ENCODE measurements at places on chromosomes 11 and 22.
A peak's percentile ranks its signal among the peaks of the same experiment; 100 is the strongest.

- peak; percentile 41 for DNase-seq
Observed at GRCh38 chr11:61923166-61924063, 6.0 kb upstream of the RAB3IL1 start.

DNA sequence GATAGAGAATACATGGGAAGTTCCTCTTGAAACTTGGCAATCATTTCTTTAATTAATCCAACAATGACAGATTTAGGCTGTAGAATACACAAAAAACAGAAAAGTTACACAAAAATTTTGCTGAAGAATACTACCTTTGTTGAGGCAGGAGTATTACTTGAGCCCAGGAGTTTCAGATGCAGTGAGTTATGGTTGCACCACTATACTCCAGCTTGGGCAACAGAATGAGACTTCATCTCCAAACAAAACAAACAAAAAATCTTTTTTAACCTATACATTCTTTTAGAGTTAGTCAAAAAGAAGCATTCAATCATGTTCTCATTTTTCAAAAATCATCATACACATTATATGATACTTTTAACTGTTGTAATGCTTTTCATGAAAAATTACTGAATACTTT lies 22.1 kb downstream of the UEVLD start:
- DNase-seq, result no peak

DNA sequence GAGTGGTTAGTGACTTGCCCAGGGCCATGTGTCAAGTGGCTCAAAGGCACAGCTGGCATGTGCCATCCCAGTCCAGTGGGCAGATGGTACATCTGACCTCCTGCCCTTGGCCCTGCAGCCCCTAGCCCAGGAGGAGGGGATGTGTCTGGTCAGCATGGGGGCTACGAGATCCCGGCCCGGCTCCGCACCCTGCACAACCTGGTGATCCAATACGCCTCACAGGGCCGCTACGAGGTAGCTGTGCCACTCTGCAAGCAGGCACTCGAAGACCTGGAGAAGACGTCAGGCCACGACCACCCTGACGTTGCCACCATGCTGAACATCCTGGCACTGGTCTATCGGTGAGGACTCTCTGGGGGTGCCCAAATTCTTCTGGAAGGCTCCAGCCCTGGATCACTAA lies 5.7 kb upstream of the RAB1B start:
- DNase-seq, result no peak

- DNase-seq, result no peak
Observed at GRCh38 chr11:1782031-1782590, 18.4 kb upstream of the CTSD start.

DNA sequence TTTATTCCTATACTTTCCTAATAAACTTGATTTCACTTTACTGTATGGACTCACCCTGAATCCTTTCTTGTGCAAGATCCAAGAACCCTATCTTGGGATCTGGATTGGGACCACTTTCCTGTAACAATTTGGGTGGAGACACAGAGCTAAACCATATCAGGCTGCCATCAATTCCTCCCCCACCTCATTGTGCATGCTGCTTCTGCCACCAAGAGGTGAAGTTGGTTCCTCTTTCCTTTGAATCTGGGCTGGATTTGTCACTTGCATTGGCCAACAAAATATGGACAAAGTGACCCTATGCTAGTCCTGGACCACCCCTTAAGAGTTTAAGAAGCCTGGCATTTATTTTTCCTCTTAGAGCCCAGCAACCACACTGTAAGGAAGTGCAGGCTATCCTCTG lies 39.4 kb upstream of the CEP295 start:
- DNase-seq, result peak; percentile 23

DNA sequence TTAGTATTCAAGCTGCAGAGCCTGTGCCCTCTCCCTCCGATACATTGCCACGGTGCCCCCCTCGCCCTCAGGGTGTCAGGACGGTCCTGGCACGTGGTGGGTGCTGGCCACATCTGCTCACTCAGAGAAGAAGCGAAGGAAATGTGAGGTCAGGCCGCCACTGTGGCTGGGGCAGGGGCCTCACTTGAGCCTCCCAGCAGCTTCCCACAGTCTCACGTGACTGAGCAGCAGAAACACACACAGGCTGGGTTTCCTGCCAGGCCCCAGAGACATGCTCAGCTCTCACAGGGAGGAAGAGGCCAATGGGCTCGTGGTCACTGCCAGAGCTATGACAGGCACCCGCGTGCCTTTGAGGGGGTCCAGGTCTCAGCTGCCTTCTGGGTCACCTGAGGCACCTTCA lies 37.9 kb upstream of the PRR5 start:
- DNase-seq, result peak; percentile 77

- no peak for DNase-seq
Observed at GRCh38 chr11:123188508-123189165, 6.4 kb downstream of the CLMP start.

DNA sequence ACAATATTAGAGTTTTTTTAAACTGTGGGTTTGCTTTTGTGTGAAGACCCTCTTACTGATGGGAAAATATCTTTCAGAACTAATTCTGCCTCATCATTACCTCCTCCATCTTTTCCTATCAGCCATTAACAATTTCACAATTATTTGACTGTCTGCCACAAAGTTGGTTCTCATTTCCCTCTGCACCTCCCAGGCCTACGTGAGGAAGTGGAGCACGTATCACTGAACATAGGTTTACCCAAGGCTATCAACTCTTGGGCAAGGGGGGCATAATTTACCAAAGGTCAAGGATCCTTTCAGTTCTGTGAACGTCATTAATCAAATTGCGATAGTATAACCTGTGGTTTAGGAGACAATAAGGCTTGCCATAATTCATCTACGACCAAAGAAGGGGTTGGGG lies 60.0 kb downstream of the LIF start:
- no peak for DNase-seq

- DNase-seq, result peak; percentile 55
Observed at GRCh38 chr22:36369922-36370791, 17.6 kb downstream of the MYH9 start.

- peak; percentile 73 for DNase-seq
Observed at GRCh38 chr11:59429924-59430516, 3.8 kb upstream of the OR5A2 start.

DNA sequence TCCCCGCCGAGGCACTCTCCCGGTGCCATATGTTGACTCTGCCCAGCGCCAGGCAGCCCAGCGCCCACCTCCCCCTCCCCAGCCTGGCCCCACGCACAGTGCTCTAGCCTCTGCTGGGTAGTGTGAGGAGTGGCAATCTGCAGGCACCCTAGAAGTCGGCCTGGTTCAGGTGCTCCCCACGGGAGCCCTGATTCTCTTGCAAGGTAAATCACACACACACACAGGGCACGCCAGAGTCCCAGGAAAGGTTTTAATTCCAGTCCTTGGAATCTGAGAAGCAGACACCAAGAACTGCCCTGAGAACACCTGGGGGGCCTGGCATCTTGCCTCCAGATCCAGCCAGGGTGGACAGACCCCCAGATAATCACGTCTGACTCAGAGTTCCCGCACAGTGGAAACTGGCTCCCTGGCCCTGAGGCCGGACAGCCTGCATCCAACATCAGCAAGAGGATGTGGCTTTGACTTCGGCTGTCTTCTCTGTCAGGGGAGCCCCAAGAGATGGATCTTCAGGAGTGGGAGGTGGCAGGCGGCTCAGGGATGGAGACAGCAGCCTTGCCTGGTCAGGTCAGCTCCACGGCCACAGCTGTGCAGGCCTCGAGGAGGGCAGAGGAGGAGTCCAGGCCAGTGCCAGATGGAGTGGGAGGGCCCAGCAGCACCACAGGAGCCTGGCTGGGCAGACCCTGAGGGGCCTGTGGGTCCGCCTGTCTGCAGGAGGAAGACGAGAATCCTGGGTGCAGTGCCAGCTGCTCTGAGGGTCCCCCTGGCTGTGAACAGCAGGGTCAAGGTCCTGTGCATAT lies 1.1 kb upstream of the RIN1 start:
- no peak for DNase-seq

DNA sequence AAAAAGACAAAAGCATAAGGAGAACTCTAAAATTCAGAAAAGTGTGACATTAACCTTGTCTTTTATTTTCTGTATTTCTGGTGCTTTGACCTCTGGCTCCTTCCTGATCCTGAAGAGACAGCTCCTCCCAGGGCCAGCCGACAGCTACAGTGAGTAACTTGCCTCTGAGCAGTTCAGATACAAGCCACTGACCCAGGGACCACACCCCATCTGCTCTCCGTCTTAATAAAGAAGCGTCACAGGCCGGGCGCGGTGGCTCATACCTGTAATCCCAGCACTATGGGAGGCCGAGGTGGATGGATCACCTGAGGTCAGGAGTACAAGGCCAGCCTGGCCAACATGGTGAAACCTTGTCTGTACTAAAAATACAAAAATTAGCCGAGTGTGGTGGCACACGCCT lies 6.5 kb downstream of the MLC1 start:
- DNase-seq, result no peak

DNA sequence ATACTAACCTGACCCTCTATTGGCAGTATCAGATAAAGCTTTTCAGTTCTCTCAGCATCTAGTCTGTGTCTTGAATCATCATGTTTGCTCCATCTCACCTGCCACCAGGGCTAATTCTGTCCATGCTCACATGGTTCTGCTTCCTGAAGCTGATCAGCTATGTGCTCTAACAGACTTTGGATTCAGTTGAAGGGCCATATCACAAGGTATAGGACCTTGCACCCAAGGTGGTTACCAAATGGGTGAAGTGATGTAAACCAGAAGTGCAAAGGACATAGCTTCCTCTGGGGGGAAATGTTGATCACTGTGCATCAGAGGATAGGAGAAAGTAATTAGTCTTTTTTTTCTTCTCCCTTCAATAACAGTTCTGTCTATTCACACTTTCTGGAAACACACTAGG lies 417.0 kb upstream of the ANO5 start:
- no peak for DNase-seq

DNA sequence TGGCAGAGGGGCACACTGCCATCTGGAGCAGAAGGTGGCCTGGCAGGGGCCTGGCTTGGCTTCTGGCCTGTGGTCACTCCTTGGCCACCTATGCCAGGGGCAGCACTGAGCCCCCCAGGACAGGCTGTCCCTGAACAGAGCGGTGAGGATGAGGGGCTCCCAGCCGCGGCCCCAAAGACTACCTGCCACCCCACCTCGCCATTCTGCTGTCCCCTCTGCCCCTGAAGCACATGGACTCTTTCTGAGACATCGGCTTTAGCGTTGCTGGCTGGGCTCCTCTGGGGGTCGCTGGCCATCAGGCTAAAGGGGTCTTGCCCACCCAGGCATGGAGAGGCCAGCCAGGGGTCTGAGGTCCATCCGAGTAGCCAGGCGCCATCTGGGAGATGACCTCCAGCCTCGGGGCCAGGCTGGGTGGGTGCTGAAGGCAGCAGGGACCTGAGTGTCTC lies 87.8 kb downstream of the WNT7B start:
- no peak for DNase-seq

DNA sequence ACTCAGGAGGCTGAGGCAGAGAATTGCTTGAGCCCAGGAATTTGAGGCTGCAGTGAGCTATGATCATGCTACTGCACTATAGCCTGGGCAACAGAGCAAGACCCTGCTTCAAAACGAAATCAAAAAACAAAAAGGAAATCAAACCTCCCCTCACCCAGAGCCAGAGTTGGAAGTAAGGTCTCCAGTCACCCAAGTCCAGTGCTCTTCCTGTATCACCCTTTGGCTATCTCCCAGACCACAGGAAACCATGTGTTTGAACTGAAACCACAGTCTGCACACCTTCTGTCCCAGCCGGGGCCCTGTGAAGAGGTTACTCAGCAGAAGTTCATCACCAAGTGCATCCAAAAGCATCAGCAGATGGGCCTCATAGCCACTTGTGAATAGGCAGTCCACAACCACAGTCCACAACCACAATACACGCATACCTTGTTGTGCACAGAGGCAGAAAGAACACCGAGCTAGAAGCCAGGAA lies 4.6 kb downstream of the MYH9 start:
- peak; percentile 50 for DNase-seq

- no peak for DNase-seq
Observed at GRCh38 chr11:131163613-131164012, 206.8 kb upstream of the NTM start.

DNA sequence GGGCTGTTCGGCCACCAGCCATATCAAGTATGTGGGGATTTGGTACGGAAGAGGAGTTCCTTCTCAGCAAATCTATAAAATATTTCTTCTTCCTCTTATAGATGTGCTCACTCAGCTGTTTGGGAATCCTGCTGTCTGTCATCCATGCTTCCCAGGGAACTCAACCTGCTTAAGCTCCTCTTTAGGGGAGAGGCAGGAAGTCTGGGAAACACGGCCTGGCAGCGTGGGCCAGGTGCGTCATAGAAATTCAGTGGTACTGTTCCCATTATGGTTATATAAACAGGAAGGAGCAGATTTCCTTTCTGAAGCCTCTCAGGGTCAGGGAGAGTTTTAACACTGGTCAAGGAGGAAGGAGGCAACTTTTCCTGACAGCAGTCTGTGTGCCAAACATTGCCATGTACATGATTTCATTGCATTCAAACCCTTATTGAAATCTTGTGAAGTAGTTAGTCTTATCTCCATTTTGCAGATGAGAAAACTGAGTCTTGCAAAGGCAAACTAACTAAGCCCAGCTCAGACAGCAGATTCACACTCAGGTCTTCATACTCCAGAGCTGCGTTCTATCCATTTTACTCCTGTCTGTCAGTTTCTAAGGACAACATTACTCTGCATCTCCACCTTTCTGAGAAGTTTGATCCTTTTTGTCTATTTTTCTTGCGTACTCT lies 35.4 kb upstream of the AMOTL1 start:
- peak; percentile 26 for DNase-seq

- DNase-seq, result no peak
Observed at GRCh38 chr11:132347156-132348090, 977.0 kb downstream of the NTM start.

DNA sequence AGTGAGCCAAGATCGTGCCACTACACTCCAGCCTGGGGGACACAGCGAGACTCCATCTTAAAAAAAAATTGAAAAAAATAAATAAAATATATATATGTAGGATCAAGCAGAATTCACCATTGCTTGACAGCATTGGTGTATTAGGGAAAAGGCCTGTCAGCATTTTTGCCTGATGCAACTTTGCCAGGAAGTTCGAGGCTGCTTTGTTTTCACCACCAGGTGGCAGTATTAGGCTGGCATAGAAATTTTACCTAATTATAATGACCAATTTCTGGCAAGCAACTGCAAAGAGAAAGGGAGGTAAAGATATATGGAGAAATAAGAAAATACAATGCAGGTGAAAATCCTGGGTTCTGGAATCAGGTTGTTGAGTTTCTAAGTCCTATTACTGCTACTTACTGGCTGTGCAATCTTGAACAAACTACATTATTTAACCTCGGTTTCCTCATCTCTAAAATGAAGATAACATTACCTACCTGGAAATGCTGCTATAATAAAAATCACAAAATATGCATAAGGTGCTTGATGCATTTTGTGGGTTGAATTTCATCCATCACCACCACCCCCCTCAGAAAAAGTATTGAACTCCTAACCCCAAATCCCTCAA lies 24.7 kb downstream of the LAYN start:
- DNase-seq, result peak; percentile 78

DNA sequence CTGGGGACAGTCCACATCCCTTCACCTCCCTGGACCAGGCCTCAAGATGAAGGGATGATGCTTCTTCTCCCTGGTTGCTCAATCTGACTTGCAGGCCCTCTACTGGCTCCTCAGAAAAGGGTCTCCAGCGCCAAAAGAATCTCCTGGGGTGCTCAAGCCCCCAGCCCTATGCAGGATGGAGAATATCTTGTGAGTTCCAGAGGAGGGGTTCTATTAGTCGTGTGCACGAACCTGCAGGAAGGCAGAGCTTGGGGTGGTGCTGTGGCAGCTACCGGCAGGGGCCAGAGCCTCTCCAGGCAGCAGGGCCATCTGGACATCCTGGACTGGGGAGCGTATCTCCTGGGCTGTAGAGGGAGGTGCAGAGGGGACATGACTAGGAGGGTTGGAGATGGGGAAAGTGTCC lies 1339.5 kb downstream of the BRD1 start:
- no peak for DNase-seq
